Posterior vena cava (tissue), 2 donors: ENCODE measurements at places on chromosomes 1 and 21.

DNA sequence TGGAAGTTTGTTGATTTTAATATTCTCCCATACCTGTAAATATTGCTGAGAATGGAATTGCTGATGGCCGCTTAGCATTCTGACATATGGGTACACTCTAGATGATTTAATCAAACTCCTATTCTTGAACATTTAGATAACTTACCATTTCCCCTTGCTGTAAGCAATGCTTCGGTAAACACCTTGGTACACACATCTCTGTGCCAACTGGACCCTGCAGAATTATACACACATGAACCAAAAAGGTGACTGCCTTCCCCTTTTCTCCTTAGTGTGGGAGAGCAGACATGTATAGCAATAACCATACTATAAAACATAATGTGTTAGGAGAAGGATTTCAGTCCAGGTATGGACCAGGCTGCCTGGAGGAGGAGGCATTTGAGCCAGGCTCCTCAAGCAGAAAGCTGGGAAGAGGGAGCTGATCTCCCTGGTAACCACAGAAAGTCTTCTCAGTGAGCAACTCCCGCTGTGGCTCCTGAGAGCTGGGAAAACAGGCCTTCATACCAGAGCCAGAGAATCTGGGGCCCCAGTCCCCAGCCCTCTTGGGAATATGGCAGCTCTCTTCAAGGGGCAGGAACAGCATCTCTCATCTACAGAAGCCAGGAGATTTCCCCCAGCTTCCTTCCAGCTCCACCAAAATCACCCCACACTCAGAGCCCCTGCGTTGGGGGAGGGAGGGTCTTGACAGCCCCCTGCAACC, 33.9 kb upstream of the CSF1 start:
- peak; percentile 77 for DNase-seq

- no peak for DNase-seq
These were observed 84.0 kb downstream of the LPAR3 start for GRCh38 chr1:84809023-84809422.

DNA sequence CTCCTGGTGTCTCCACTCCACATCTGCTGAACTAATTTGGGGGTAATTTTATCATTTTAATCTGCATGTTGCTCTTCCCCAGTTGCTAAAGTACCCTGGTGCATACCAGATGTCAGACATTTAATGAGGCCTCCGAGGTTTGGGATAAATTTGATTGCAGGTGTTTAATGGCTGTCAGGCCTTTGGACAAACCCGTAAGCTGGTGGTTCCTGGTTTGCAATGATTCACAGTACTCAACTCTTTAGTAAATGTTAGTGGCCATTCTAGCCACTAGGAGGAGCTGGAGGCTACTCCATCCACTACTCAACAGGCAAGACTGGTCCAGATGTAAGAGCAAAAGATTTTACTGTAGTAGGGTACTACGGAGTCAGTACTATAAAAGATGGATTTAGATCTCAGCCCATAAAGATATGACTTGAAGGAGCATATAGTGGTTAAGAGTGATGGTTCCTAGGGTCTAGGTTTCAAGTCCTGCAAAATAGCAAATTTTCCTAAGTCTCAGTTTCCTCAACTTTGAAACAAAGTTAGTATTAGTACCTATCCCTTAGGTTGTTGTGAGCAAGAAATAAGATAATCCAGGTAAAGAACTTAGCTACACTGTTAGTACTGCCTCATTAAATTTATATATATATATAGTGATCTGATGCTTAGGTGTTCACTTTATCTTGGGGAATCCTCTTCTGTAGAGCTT, 132.8 kb downstream of the SNX7 start:
- DNase-seq = no peak

DNA sequence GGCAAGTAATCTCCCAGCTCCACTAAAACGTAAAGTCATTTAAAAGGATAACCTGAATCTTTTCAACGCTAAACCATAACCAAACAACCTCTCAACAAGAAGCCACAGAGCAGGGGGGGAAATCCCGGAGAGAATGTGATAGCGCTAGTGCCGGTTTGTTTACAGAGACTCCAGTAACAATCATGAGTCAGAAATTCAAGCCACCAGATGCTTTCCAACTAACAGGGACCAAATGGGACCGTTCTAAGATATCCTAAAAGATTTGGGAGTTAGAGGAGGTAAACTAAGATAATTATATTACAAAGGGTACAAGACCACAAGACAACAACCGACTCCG, 825 bp downstream of the DCAF8 start:
- DNase-seq = no peak

DNA sequence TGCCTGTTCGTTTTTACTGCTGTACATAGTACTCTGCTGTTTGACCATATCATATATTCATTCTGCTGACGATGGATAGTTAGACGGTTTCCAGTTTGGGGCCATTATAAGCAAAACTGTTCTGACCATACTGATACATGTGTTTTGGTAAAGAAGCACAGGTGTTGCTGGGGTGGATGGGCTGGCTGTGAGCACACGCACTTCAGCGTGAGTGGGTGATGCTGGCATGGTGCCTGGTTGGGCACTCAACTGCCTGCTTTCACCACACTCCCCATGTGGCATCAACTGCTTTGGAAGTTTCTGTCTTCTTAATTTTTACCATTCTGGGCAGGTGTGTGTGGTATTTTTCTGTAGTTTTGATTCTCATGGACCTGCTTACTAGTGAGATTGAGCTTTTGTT, 37.3 kb downstream of the ADARB1 start:
- DNase-seq = no peak

DNA sequence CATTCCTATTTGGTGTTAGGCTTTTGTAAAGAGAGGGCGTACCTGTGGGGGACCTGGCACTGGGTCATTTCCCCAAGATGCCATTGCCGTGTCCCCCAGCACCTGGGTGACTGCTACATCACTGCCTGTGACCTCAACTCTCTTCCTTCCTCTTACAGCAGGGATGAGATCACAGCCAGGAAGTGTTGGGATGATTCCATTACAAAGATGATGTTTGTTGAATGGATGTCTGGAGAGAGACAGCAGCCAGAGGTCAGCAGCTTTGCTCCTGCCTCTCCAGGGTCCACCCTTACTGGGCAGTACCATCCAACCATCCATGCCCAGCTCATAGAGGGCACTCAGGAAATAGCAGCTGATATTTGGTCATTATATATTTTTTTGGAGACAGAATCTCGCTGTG, 35.1 kb downstream of the TMEM51 start:
- no peak for DNase-seq

- no peak for DNase-seq
These were observed 7.6 kb upstream of the CLCA2 start for GRCh38 chr1:86416343-86416742.

DNA sequence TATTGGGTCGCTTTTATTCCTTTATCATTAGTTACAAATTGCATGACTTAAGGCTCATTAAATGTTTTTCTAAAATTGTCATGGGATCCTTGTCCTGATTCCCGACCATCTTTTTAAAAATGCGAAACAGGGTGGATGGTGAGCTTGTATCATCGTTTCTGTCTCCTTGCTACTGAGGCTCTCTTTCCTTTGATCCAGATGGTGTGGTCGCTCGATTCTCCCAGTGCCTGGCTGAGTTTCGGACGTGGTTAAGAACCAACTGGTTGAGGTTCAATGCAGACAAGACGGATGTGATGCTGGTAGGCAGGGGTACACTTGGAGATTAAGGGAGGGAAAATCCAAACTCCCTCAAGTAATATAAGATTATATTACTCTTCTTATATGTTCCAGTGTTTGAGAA, 1.2 kb downstream of the MIER1 start:
- DNase-seq = no peak

- no peak for DNase-seq
These were observed 102.7 kb downstream of the RNF220 start for GRCh38 chr1:44507490-44508396.

GRCh38 chr21:34906401-34906800, 142.7 kb downstream of the RUNX1 start:
- no peak for DNase-seq

DNA sequence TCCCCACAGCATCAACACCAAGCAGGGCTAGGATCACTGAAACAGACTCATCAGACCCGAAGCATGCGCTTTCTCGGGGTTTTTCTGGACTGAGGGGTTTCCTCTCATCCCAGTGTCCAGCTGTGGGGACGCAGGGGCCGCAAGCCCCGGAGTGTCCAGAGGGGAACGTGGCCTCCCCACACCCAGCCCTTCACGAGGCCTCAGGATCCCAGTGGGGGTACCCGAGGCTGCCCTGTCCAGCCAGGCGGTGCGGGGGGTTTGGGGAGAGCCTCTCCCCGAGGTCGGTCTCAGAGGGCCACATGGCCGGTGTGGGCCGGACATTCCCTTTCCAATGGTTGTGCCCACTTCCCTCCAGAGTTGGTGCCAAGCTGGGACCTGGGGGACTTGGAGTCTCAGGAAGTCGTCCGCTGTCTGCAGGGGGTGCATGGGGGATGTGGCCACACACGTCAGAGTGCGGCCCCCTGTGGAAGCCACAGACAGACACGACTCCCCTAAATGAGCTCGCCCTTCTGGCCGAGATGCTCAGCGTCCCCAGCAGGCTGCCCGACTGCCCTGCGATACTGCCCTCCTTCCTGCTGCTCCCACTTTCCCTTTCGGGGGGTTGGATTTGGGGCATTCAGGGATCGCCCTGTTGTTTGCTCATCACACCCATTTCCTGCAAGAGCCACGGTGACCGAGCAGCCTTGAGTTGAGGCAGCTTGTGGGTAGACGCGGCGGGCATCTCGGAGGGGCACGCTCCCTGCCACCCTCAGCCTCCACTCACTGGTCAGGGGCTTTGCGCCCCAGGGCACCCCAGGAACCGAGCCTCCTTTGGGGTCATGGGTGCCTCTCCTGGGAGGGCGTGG, 4.1 kb downstream of the COL6A1 start:
- peak; percentile 78 for DNase-seq

DNA sequence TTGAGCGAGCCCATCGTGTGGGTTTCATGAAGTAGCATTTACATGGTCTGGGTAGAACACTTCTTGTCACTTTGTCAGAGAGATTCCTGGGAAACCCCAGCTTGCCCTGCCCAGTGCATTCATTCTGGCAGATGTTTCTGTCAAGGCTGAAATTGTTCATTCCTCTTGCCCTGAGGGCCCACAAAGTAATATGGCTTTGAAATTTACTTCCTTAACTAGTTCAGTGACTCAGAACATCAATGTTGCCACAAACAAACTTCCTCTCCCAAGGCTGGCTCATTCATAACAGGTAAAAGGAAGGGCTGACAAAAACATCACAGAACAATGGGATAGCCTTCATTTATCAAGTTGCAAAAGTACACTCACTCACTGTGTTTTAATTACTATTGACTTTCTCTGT, 5.0 kb upstream of the KIAA0040 start:
- DNase-seq = no peak

- DNase-seq = no peak
These were observed 56.3 kb upstream of the GPR153 start for GRCh38 chr1:6317098-6317760.

DNA sequence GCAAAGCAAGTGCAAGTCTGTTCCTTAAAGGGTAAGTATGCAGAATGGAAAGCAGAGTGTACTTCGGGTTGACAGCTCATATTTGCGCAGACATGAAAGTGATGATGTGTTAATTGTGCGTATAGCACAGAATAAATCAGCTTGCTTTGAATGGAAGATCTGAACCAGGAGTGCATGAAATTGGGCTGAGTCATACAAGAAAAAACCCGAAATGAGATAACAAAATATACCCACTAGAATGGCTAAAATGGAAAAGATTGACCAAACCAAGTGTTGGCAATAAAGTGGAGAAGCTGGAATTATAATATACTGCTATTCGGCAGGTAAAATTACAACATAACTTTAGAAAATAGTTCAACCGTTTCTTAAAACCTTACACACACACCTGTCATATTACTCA, 28.5 kb downstream of the CR1L start:
- no peak for DNase-seq
